Activated CD4-positive, alpha-beta memory T cell treated with anti-CD3 and anti-CD28 coated beads, Interleukin-2, amount 10 ng/mL, durations not matched to agents 7 days and 5 days (primary cell): ENCODE measurements at places on chromosomes 7 and 10.
A peak's percentile ranks its signal among the peaks of the same experiment; 100 is the strongest.

DNA sequence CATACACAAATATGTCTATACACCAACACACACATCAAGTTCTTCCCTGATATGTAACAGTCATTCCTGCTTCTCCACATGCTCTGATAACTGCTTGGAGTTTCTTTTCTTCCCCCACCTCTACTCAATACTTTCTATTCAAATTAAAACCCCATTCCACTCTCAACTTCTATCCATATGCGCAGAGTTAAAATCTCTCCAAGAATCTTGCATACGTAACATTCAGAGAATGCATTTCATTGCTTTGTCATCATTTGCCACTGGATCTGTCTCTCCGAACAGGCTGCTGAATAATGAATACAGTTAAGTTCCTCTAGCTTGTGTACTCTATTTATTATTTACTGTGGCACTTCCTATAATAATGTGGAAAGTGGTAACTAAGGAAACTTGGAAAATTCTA, 68.8 kb downstream of the DGKB start:
- no peak for DNase-seq

GRCh38 chr10:6458814-6459213, 121.3 kb downstream of the PRKCQ start:
- DNase-seq, result no peak

DNA sequence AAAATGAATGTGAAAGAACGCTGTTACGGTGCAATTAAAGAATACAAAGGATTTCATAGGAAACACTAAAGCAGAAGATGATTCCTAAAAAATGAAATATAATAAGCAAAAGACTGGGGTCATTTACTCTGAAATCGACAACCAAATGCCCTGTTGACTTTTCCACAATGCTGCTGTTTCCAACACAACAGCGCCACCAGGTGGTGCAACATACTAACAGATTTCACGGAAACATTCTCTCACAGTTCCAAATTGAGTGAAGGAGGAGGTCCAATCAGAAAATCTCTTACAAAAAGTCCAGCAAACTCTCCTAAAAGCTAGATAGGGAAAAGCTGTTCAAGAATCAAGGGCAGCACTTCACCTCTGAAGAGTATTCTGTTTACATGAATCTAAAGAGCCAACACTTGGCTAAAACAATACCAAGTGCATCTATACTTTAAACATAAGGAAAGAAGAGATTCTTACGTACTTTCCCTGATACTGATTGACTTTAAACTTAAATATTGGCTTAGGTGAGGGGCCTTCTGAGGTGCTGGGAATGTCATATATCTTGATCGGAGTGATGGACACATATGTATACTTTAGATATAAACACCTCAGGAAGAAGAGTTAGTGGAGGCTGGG, 55.9 kb downstream of the UPF2 start:
- peak; percentile 75 for DNase-seq

GRCh38 chr10:93548376-93549071, 17.9 kb upstream of the FFAR4 start:
- no peak for DNase-seq

GRCh38 chr7:27868131-27868550, 128.2 kb downstream of the TAX1BP1 start:
- no peak for DNase-seq

GRCh38 chr10:126181626-126182025, 206.7 kb downstream of the ADAM12 start:
- no peak for DNase-seq

GRCh38 chr7:11529382-11529781, 302.6 kb downstream of the THSD7A start:
- no peak for DNase-seq

DNA sequence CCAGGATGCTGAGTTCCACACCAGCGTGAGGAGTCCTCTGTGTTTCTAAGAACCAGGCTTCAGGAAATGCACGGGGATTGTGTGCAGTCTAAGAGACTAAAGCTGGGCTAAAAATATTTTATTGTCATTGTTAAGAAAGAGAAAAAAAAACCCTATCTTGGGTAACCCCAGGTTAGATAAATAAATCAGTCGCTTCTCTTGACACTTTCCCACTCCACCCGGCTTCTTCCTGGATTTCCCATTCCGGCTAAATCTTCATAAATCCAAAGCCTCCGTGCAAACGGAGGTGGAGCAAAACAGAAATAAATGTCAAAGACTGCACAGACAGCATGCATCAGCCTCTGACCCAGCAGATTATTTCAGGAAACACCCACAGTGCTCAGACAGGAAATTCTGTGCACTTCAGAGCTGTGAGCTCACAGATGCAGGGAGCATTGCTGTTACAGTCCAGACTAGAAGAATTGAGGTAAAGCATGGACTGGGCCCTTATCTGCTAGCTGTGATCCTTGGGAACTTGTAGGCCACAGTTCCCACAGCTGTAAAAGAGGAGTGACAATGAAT, 44.8 kb upstream of the GRID1 start:
- peak; percentile 49 for DNase-seq

- DNase-seq, result no peak
These were observed 297.7 kb downstream of the CCDC3 start for GRCh38 chr10:12703813-12704212.

DNA sequence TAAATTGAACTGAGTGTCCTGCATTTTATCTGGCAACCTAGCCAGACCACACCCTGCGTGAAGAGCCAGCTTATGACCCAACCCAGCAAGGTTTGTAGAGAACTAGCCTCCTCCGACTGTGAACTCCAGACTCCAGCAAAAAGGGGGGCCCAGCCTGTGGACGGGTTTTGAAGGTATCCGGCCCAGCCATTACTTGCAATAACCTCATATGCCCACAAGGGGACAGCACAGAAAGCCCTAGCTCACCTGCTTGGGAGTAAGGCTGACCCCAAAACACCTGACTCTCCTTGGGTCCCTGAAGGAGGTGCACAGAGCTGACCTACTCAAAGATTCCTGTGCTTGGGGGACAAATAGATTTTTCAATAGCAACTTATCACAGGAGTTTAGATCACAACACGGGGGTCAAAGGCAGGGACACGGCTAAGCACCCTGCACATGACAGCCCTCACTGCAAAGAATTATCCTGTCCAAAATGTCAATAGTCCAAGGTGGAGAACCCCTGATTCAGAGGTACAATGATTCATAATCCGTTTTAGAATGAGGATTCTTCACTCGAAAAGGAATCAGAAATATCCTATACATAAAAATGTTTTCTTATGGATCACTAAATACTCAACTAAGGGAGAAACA, 4.6 kb downstream of the TRPV6 start:
- DNase-seq, result peak; percentile 50

DNA sequence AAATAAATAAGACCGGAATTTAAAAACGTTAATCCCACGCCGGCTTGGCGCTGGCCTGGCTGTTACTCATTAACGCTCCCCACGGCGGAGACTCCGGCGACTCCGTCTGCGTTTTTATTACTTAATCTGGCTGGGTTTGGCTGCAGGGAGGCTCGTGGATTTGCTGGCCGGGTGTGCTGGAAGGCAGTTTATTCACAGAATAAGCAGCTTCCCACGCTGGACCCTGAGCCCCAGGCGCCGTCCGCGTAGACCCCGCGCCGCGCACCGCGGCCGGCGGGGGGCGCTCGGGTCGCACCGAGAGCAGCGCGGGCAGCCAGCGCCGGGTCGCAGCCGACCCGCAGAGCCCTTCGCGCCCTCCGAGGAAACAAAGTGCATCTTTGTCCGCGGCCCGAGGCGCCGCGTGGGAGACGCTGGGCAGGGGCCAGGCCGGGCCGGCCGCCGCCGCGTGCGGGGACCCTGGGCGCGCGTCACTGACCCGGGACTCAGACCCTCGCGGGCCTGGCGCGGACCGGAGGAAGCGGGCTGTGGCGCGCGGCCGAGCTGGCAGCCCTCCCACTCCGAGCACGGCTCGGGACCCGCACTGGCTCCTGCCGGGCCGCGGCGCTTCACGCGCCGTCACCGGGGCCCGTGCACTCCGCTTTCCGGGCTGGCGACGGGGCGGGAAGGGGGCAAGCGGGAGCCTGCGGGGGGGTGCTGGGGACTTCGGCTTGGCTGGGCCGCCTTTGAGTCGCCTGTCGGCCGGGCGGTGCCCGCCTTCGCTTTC, 587 bp upstream of the GRK5 start:
- peak; percentile 66 for DNase-seq

DNA sequence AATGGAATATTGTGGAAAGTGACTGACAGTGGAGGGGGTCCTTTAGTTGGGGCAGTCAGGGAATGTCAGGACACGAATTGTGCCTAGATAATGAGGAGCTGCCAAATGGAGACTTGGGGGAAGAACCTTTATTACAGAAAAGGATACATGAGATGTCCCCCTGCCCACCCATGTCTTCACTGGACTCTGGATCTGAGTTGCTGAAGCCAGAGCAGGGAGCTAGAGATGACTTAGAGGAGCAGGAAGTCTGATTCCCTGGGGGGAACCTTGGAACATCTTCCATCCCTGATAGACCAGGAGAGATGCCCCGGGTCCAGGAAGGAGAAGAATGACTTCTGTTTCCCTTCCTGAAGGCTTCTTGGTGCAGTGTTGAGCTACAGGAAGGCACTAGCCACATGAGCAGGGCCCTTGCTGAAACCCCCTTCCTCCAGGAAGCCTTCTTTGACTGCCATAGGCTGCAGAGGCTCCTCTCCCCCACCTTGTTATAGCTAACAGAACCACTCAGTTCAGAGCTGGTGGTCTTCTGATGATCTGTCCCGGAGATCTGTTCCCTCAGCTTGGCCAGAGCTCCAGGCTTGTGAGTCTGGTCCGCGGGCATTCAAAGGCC, 747 bp upstream of the NEURL1 start:
- DNase-seq, result no peak

DNA sequence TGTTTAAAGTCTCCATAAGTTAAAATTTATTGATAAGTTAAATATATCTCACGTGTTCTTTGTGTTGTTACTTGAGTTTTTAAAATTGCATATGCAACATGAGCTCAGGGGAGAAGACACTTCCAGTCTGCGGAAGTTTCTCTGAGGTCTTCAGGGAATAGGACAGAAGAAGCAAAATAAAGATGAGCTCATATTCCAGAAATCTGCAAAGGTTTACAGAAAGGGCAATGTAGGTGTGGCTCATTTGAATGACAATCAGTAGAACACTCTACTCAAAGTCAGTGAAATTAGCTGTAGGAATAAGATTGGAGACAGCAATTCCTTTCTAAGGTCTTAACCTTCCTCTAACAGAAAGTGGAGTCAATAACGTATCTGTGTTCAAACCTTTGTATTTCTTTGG, 53.7 kb downstream of the CACNA2D1 start:
- no peak for DNase-seq

- DNase-seq, result no peak
These were observed 245.2 kb downstream of the ABCA13 start for GRCh38 chr7:48416327-48416908.

DNA sequence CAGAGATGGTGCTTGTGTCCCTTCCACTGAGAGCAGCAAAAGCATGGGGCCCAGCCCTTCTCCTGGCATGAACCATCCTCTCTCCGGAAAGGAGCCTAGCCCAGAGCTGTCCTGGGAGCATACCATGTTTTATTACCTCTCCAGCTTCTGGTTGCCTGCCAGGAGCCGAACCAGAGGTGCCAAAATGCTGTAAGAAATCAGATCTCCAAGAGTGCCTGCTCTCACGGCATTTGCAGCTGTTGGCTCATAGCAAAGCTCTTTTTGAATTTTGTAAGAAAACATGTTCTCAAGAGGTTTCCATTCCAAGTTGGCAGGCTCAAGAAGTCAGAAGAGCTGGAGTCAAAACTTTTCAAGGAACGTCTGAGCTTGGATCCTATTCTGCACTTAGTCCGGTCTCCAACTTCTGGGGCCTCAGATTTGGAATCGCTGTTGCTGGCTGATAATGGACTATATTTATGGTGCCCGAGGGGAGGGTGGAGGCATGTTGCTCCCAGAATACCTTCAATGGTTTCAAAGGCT, 211.7 kb upstream of the MKI67 start:
- no peak for DNase-seq
